ENCODE measurements at places on chromosomes 3 and 15.

DNA sequence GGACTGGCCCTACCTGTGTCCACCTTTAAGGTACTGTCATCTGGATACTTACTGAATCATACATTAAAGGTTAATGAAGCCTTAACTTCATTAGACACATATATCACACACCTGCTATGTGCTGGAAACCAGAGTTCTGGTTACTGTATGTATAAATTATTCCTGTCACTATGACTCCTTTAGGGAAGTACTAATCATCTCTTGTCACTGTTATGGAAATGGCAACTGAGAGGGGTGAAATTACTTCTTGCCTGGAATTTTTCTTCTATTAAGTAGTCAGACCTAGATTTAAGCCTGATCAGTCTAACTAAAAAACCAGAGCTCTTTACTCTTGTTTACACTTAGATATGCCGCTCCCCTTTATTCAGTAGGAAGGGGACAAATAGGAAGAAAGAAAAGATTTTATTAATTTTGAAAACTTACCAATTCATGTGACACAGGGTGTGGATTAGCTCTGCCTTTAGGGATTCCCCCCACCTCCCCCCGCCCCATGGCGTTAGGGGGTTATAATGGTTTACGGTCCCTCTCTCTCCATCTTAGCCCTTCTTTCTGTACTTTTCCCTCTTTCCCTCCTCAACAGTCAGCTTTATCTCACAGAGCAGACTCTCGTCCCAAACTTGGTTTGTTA, 152.5 kb downstream of the KLHL25 start:
- no peak for DNase-seq

DNA sequence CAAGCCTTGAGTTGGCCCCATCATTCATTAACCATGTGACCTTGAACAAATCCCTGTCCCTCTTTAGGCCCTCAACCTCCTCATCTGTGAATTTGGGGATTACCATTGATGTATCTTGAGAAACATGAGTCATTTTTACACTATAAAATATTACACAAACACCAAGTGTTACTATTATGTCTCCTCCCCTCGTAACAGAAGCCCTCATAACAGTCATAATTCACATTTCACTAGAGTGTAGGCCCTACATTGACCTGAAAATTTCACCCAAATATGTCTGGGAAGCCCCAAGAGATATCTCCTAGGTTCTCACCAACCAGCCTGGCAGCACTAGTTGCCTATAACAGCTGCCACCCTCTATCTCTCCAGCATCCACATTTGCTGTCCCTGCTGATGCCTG, 15.8 kb upstream of the SLC6A1 start:
- DNase-seq: no peak

- no peak for DNase-seq
Observed at GRCh38 chr15:39934397-39935071, 619 bp downstream of the EIF2AK4 start.

DNA sequence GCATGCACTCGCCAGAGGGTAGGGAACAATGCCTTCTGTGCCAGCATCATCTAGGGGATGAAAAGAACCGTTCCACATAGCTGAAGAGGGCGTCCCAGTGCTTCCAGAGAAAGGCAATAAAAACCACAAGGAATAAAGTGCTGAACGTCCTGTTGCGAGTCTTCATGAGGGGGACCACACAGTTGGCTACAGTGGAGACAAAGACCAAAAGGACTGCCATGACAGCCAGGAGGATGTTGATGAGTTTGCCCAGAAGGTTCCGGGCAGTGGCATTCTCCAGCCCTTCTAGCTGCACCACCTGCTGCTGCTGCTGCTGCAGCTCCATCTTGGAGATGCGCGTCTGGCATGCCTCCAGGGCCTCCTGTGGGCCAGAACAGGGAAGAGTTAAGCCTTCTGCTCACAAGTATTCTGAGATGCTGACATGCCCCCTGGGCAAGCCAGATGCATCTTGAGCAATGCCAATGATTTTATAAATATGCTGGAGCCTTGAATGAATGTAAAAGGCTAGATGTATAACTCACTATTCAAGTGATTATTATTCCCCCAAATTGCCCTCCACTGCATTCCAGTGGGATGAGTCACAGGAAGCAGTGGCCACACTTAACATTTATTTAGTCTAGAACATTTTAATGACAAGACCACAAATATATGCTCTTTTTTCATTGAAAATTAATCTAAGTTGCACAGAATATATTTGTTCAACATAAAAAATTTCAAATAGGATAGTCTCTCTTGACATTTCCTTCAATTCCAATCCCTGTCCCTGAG, 45.1 kb upstream of the PLXND1 start:
- no peak for DNase-seq

- no peak for DNase-seq
Observed at GRCh38 chr15:66023311-66023972, 154.2 kb downstream of the RAB11A start.

GRCh38 chr3:182583545-182583944, 209.8 kb upstream of the ATP11B start:
- no peak for DNase-seq

GRCh38 chr3:195754141-195754540, 33.4 kb downstream of the MUC20 start:
- no peak for DNase-seq

DNA sequence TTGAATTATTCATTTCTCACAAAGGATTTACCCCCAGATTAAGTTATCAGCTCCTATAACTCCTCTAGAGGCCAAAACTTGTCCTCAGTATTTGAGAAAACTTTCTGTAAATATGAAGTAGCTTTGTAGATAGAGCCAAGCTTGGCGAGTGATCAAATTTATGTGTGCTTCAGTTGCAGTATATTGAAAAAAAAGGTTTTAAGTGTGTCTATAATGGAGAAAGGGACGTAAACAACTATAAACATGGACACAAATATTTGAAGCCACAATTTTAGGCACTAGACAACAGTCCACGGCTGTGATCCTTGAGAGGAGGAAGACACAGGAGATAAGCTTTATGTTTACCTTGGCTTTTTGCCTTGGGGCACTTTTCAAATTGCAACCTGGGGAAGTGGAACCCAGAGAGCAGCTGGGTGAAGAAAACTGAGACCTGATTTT, 118.7 kb downstream of the THRB start:
- DNase-seq: no peak

GRCh38 chr3:28556195-28556594, 207.6 kb upstream of the AZI2 start:
- DNase-seq: no peak

DNA sequence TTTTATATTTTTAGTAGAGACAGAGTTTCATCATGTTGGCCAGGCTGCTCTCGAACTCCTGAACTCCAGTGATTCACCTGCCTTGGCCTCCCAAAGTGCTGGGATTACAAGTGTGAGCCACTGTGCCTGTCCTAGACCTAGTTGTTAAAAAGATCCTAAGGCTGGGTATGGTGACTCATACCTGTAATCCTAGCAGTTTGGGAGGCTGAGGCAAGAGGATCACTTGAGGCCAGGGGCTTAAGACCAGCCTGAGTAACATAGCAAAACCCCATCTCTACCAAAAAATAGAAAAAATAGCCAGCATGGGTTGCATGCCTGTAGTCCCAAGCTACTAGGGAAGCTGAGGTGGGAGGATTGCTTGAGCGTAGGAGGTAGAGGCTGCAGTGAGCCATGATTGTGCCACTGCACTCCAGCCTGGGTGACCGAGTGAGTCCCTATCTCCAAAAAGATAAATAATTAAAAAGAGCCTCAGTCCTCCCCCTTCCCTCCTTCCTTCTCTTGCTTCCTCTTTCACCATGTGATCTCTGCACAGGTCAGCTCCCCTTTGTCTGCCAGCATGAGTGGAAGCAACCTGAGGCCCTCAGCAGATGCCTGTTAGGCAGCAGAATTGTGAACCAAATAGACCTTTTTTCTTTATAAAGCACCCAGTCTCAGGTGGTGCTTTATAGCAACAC, 9.8 kb upstream of the FNDC3B start:
- no peak for DNase-seq

All from stimulated activated CD8-positive, alpha-beta memory T cell treated with anti-CD3 and anti-CD28 coated beads, Interleukin-4, amount 100 ng/mL, for 1 hour (primary cell).